ENCODE measurements at places on chromosomes 1 and 21.
A peak's percentile ranks its signal among the peaks of the same experiment; 100 is the strongest.

- H3K27ac ChIP-seq: no peak overlapping the region
- H3K27me3 ChIP-seq: peaks cover 41% of the 10 kb centered on the region
- no peak for DNase-seq
- H3K4me3 ChIP-seq: no peak overlapping the region
- H3K36me3 ChIP-seq: peaks cover 6% of the 10 kb centered on the region
Observed at GRCh38 chr1:206503591-206504362, 3.6 kb upstream of the RASSF5 start.

DNA sequence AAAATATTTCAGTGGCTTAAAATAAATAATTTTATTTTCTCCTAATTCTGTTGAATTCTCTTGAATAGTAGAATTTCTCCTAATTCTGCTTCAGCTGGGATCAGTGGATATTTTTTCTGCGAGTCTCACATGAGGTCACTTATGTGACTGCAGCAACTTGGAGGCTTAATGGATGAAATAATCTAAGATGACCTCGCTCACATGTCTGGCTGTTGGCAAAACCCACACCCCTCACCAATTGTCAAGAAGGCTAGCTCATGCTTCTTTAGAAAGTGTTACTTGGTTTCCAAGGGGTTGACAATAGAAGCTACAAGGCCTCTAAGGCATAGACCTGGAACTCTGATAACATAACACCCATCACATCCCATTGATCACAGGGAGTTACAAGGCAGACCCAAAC, 156.9 kb upstream of the DPYD start:
- no peak overlapping the region for H3K27ac ChIP-seq
- peaks cover 2% of the 10 kb centered on the region for H3K4me1 ChIP-seq
- DNase-seq: no peak
- H3K36me3 ChIP-seq: no peaks in the 10 kb centered on the region

GRCh38 chr21:44833663-44834062, 15.8 kb upstream of the SUMO3 start:
- peaks cover 25% of the 10 kb centered on the region for H3K27me3 ChIP-seq
- H3K36me3 ChIP-seq: no peaks in the 10 kb centered on the region
- H3K27ac ChIP-seq: no peak overlapping the region
- no peak for DNase-seq
- H3K4me1 ChIP-seq: peaks cover 5% of the 10 kb centered on the region
- H3K4me3 ChIP-seq: no peak overlapping the region

DNA sequence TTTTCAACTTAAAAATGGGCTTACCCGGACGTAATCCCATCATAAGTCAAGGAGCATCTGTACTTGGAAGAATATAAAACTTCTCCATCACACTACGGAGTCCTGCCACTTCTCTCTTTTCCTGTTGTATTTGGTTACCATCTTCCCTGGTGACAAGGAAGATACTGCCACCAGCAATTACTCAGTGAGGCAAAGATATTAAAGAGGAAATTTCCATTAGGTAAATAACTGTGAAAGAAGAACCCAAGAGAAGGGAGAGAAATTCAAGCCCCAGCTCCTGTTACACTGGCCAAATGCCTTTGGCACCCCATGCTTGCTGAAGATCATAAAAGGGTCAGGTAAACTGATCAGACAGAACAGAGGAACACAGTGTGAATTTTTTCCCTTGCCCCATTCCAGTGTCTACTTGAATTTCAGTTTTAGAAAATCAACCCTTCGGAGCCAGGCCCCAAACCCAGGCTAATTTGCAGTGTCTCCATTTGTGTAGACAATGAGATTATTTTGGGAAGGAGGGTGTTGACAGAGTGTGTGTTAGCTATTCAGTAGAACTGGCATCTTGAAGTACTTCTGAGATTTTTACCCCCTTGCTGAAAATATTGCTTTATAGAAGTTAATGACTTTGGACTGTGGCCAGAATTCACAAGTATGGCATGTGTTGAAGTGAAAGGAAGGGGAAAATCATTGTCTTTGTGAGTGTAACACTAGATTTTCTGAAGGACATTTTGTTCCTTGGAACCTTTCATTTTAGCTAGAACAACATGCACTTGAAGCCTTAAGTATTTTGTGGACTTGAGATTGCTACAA, 167.1 kb downstream of the DHRS3 start:
- peak overlapping the region; percentile 100 for H3K27ac ChIP-seq
- peaks cover 91% of the 10 kb centered on the region for H3K4me1 ChIP-seq
- H3K36me3 ChIP-seq: peaks cover 57% of the 10 kb centered on the region
- H3K4me3 ChIP-seq: no peak overlapping the region
- peaks cover 15% of the 10 kb centered on the region for H3K27me3 ChIP-seq
- no peak for DNase-seq

GRCh38 chr1:94300731-94301130, 63.3 kb upstream of the ARHGAP29 start:
- no peaks in the 10 kb centered on the region for H3K36me3 ChIP-seq
- no peak overlapping the region for H3K27ac ChIP-seq
- no peak overlapping the region for H3K4me3 ChIP-seq

DNA sequence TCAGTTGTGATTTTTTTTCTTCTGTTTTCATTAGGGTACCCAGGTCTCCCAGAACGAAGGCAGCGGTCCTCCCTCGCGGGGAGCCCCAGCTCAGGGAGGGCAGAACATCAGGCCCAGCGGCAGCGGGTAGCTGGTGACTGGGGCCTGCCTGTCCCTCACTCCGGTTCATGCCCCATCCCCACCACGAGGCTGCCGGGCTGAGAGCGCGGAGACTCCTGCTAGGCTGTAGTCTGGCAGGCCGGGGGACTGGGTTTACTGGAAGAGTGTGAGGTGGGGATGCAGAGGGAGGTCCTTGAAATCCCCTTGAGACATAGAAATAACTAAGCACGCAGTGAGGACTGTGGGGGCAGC, 10.5 kb downstream of the BRINP2 start:
- no peak overlapping the region for H3K4me3 ChIP-seq
- no peaks in the 10 kb centered on the region for H3K36me3 ChIP-seq
- peaks cover 10% of the 10 kb centered on the region for H3K27me3 ChIP-seq
- H3K27ac ChIP-seq: no peak overlapping the region
- peaks cover 8% of the 10 kb centered on the region for H3K4me1 ChIP-seq
- no peak for DNase-seq

- H3K4me3 ChIP-seq: no peak overlapping the region
- H3K27ac ChIP-seq: no peak overlapping the region
- no peaks in the 10 kb centered on the region for H3K36me3 ChIP-seq
Observed at GRCh38 chr1:180939073-180939710, 26.5 kb downstream of the KIAA1614 start.

DNA sequence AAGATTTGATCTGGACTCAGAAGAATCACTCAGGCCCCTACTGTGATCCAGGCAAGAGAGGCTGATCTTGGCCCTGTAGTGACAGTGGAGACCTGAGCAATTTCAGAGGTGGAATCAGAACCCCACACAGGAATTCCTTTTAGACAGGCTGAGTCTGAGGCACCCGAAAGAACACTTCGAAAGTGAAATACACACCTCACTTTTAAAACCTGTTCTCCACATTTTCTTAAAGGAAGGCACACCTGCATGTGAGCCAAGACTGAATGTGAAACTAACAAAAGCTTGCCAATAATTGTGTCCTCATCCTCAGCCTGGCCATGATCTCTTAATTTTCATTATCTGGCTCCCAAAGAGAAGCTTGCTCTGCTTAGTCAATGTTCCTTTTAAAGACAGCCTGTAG, 32.2 kb downstream of the SIPA1L2 start:
- H3K4me1 ChIP-seq: peaks cover 42% of the 10 kb centered on the region
- peaks cover 2% of the 10 kb centered on the region for H3K36me3 ChIP-seq
- H3K27ac ChIP-seq: peak overlapping the region; percentile 43

DNA sequence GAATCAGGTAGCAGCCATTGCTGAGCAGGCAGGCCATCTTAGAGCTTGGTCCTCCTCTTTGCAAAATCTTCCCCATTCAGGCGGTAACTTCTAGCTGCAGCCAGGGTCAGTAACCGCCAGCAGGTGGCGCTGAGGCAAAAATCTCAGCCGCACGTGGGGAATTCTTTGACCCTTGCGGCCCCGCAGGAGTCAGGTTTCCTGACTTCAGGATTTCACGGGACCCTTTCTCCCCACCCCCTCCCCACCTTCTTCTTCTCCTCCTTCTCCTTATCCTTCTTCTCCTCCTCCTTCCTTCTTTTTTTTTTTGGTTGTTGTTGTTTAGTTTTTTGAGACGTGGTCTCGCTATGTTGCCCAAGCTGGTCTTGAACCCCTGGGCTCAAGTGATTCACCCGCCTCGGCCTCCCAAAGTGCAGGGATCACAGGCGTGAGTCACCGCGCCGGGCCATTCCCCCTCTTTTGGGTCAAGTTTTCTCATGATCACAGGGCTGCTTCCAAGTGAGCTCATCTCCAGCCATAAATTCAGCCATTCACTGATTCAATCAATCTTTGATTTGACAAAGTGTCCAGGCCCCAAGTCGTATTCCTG, 33.4 kb upstream of the TENT5B start:
- peak overlapping the region; percentile 65 for H3K4me3 ChIP-seq
- peaks cover 22% of the 10 kb centered on the region for H3K4me1 ChIP-seq
- H3K27me3 ChIP-seq: peaks cover 11% of the 10 kb centered on the region
- H3K27ac ChIP-seq: peak overlapping the region; percentile 82
- peak; percentile 74 for DNase-seq
- H3K36me3 ChIP-seq: no peaks in the 10 kb centered on the region
